ENCODE measurements at places on chromosomes 7 and 10.

- DNase-seq = no peak
Observed at GRCh38 chr10:28139138-28139537, 140.3 kb upstream of the ODAD2 start.

- DNase-seq = no peak
Observed at GRCh38 chr7:80733333-80733915, 95.0 kb downstream of the CD36 start.

GRCh38 chr7:86925221-86925620 lies 134.2 kb downstream of the ELAPOR2 start:
- DNase-seq = no peak

DNA sequence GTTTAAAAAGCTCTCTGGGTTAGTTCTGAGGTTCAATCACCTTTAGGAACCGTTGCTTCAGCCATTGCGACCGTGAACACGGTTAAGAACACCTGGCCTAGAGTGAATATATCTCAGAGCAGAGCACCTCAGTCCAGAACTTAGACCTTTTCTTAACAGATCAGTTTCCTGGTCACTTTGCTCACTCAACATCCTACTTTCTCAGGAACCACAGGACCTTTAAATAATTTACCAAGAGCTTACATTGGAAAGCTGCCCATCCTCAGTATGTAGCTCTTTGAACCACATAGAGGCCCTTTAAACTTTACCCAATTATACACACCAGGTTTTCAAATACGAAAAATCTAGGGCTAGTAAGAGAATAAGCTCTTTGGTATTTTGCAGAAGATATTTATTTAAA lies 153.2 kb downstream of the NRBF2 start:
- no peak for DNase-seq

DNA sequence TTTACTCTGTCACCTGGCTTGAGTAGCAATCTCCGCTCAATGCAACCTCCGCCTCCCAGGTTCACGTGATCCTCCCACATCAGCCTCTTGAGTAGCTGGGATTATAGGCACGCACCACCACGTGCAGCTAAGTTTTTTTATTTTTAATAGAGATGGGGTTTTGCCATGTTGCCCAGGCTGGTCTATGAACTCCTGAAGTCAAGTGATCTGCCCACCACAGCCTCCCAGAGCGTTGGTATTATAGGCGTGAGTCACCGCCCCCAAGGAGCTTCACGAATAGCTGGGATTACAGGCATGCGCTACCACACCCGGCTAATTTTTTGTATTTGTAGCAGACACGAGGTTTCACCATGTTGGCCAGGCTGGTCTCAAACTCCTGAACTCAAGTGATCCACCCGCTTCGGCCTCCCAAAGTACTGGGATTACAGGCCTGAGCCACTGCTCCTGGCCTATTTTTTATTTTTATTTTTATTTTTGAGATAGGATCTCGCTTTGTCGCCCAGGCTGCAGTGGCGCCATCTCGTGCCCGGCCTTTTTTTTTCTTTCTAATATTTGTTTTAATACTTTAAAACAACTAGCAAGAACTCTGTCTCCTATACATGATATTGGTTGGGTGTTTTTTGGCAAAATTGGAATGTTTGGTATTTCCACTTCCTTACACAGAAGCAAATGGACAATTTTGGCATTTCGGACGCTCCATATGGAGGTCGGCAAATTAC lies 1.1 kb downstream of the EFCAB10 start:
- DNase-seq = no peak

GRCh38 chr7:6057316-6058129 lies 26.3 kb downstream of the ANKRD61 start:
- DNase-seq = no peak

DNA sequence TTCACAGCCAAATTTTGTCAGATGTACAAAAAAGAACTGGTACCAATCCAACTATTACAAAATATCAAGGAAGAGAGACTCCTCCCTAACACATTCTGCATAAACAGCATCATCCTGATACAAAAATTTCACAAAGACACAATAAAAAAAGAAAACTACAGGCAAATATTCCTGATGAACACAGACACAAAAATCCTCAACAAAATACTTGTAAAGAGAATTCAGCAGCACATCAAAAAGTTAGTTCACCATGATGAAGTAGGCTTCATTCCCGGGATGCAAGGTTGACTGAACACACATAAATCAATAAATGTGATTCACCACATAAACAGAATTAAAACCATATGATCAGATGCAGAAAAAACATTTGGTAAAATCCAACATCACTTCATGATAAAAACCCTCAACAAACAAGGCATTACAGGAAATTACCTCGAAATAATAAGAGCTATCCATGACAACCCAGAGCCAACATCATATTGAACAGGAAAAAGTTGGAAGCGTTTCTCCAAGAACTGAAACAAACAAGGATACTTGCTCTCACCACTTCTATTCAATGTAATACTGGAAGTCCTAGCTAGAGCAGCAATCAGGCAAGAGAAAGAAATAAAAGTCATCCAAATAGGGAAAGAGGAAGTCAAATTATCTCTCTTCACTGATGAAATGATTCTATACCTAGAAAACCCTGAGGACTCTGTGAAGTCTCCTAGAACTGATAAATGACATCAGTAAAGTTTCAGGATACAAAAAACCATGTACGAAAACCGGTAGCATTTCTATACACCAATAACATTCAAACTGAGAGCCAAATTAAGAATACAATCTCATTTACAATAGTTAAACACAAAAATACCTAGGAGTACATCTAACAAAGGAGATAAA lies 223.1 kb downstream of the REEP3 start:
- no peak for DNase-seq

GRCh38 chr7:3862774-3863173 lies 561.7 kb downstream of the SDK1 start:
- DNase-seq = no peak

DNA sequence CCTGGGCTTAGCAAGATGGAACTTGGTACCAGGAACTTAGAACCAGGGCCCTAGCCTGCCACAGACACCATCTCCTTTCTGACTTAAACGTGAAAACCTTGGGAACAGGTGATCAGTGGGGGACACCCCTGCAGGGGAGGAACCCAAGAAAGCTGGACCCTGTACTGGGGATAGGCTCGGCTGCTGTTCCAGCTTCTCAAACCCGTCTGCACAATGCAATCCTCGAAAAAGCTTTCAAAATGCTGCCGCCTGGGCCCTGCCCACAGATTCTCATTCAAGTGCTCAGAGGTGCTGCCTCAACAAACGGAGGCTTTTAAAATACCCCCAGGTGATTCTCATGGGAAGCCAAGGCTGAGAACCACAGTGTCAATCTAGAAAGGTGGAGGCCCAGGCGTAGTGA lies 169.7 kb downstream of the ARHGAP21 start:
- DNase-seq = no peak

DNA sequence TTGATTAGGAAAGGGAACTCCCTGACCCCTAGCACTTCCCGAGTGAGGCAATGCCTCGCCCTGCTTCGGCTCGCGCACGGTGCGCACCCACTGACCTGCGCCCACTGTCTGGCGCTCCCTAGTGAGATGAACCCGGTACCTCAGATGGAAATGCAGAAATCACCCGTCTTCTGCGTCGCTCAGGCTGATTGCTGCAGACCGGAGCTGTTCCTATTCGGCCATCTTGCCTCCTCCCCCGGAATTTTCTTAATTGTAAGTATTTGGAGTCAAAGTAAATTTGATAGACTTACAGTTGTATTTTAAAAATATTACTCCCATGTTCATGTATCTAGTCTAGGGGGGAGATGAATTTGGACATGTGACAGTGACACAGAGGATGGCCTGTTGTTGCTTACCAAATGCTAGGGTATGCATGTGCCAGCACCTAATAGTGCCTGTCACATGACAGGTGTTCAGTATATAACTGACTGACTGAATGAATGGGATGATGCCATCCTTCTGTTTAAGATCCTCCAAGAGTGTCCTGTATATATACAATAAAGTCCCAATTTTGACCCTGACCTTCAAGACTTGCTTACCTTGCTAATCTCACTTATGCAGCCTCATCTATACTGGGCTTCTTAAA lies 42.0 kb upstream of the ICA1 start:
- no peak for DNase-seq

DNA sequence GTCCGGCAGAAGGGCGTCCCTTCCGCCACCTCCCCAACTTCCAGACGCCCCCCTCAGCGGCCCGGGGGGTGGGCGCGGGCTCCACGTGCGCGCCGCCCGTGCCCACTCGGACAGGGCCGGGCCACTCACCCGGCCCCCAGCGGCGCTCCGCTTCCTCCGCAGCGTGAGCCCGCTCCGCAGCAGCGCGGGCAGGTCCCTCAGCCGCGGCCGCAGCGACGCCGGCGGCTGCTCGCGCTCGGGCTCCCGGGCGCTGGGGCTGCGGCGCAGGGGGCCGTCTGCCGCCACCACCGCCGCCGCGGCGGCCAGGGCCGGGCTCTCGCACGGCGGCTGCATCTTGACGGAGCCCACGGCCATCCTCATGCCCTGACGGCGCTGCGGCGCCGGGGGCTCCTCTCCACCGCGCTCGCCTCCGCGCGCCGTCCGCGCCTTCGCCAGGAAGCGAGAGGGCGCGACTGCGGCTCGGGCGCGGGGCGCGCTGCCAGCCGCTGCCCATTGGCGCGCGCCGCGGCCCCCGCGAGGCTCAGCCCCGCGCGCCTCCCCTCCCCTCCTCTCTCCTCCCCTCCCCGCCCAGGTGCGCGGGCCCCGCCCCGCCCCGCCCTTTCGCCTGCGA lies at the start of gene RAPGEF5:
Gene RAPGEF5 (minus strand): TSS at position 454 of the 610 bp plus-strand sequence. CDS start 94 bp downstream, at position 360.
- DNase-seq = no peak

GRCh38 chr7:64102656-64103400 lies 57.6 kb downstream of the ZNF727 start:
- DNase-seq = no peak

DNA sequence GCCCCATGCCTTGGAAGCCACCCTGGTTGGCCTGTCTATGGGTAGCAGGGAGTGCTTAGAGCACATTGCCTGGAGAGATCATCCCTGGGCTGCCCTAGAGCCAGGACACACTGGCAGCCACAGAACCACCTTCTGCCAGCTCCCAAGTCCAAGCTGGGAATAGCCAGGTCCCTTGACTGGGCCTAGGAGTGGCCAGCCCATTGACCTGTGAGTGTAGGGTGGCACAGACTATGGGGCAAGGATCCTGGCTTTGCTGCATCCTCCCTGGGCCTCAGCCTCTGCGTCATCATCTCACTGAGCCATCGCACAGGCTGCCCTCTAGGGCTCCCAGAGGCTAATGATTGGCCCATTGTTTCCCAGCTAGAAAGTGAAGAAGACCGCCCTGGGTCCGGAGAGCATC lies 7.0 kb downstream of the AQP1 start:
- DNase-seq = no peak

- DNase-seq = no peak
Observed at GRCh38 chr7:124338861-124339260, 306.0 kb upstream of the TMEM229A start.

- DNase-seq = no peak
Observed at GRCh38 chr7:135190703-135191102, 20.2 kb upstream of the CYREN start.

DNA sequence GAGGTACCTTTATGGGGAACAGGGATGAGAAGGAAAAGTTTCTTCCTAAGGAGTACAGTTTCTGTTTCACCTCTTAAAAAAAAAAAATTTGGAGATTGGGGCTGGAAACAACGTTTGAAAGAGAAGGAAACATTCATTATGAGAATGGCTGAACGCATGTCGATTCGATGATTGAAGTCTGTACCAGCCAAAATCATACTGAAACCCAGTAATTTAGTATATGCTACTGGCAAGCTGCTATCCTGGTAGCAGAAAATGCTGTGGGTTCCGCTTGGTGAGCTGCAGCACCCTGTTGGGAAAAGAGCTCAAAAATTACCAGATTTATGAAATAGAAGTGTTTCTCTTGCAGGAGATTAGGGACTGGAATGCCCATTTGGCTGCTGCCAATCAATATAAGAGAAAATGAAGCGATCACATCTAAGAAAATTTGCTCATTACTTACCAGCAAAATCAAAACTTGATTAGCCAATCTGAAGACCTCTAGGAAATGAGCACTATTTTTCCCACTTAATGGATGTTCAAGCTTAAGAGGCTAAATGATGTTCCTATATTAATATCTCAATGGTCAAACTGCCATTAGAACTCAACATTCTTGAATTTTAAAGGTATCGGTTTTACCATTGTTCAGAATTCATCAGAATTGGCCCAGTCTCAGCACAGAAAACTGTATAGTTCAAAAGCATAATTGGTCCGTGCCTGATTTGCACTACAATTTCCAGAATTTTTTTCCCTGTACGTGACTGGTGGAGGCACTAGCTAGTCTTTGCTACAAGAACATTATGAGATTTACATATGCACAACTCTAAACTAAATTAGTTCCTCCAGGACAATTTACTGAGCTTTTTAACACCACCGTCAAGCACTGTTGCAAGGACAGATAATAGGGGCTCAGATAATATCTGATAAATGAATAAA lies 1.2 kb upstream of the ITGB1 start:
- no peak for DNase-seq

DNA sequence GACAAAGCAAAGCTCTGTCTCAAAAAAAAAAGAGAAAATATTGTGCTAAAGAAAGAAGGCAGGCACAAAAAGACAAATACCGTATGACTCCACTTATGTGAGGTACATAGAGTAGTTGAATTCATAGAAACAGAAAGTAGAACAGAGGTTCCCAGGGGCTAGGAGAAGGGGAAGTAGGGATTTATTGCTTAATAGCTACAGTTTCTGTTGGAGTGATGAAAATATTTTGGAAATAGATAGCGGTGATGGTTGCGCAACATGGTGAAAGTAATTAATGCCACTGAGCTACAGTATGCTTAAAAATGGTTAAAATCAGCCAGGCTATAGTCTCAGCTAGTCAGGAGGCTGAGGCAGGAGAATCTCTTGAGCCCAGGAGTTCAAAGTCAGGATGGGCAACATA lies 18.5 kb upstream of the NPFFR1 start:
- no peak for DNase-seq

DNA sequence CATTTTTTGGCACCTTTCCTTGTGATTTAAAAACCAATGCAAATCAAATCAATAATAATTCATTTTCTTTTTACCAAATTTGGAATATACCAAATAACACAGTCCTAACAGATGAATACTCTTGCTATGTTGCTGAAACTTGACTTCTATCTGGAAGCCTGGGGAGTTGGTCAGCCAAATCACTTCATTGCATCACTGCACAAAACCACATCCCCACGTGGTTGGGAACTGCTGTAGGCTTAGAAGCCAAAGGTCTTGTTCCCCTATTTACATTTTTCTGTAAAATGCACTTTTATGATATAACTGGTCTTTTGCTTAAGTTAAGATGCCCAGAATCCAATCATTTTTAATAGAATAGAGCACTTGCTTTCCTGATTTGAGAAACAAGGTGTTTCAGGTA lies 15.2 kb downstream of the GPR85 start:
- DNase-seq = no peak

Measured in effector CD8-positive, alpha-beta T cell (primary cell).